M059J (cell line): ENCODE measurements at places on chromosomes 1 and 21. TPM values are rescaled to one million over a fixed set of nuclear protein-coding genes. Genes with fewer than 3 reads are reported as not detected.

Gene SERINC2
- total RNA-seq = 134 and 164 TPM in 2 replicates

Gene LMX1A
- total RNA-seq = not detected in 2 replicates

Gene SAMD13
- total RNA-seq = 0.20 and 2.3 TPM in 2 replicates

Gene OR2M3
- total RNA-seq = not detected in 2 replicates

Gene NR1I3
- not detected in 2 replicates for total RNA-seq

Gene KRTAP6-1
- total RNA-seq = not detected in 2 replicates

Gene MYOG
- total RNA-seq = not detected in 2 replicates

Gene APCS
- not detected in 2 replicates for total RNA-seq

Gene RIT1
- 53.9 and 64.3 TPM in 2 replicates for total RNA-seq

Gene MIXL1
- total RNA-seq = not detected in 2 replicates

Gene KPNA6
- total RNA-seq = 49.8 and 73.0 TPM in 2 replicates

Gene RSPH1
- not detected in 2 replicates for total RNA-seq

Gene BTG3
- 99.2 and 135 TPM in 2 replicates for total RNA-seq

Gene MYCL
- total RNA-seq = 0.57 TPM in 1 of 2 replicates, not detected in the other

Gene NEXN
- total RNA-seq = 6.0 and 10.4 TPM in 2 replicates

Gene CLCA1
- not detected in 2 replicates for total RNA-seq

Gene SPATA17
- 0.22 and 0.37 TPM in 2 replicates for total RNA-seq

Gene SPRR2G
- total RNA-seq = not detected in 2 replicates

Gene AQP10
- total RNA-seq = not detected in 2 replicates

Gene SOX13
- total RNA-seq = 6.9 and 12.6 TPM in 2 replicates

Gene RCC2
- 87.4 and 135 TPM in 2 replicates for total RNA-seq
